ENCODE measurements at places on chromosomes 4 and X. TPM values are rescaled to one million over a fixed set of nuclear protein-coding genes. Genes with fewer than 3 reads are reported as not detected.
A peak's percentile ranks its signal among the peaks of the same experiment; 100 is the strongest.

DNA sequence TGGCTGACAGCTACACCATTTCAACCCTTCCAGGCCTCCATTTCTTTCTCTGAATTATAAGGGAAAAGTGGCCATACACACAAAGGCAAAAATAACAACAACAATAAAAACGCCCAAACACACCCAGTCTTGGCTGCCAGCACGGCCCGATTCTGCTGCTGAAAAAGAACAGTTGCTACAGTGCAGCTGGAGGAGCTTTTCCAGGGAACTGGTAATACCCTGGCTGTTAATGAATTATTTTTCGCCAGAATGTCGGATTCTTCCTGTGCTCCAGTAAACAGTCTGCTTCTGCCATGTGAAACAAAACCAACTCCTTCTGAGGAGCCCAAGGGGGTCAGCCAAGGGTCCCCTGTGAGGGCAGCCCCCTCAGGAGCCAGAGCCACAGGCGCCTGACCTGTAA is 6.6 kb downstream of the RAI2 start:
- H3K4me1 ChIP-seq = no peaks in the 10 kb centered on the region
- no peaks in the 10 kb centered on the region for H3K36me3 ChIP-seq

DNA sequence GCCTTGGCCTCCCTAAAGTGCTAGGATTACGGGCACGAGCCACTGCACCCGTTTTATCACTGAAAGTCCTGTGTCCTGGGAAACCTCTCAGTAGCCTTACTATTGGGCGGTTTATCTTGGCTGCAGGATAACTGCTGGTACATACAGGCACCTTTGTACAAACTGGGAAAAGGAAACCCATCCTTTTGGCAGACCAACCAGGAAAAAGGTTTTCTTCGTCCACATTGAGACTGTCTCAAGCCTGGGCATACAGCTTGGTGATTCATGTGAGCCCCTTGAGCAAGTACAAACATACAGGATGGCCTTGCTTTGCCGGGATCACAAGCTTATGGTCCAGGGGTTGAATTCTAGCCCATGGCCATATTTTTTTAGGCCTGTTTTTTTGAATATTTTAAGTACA is 32.8 kb downstream of the RWDD4 start:
- no peak for DNase-seq
- no peaks in the 10 kb centered on the region for H3K4me1 ChIP-seq
- no peak overlapping the region for H3K4me3 ChIP-seq

GRCh38 chrX:55451626-55451989 is 319 bp upstream of the MAGEH1 start:
- no peaks in the 10 kb centered on the region for H3K27me3 ChIP-seq
- no peak for DNase-seq
- H3K27ac ChIP-seq = peak overlapping the region; percentile 68
- no peaks in the 10 kb centered on the region for H3K4me1 ChIP-seq
- no peaks in the 10 kb centered on the region for H3K36me3 ChIP-seq

DNA sequence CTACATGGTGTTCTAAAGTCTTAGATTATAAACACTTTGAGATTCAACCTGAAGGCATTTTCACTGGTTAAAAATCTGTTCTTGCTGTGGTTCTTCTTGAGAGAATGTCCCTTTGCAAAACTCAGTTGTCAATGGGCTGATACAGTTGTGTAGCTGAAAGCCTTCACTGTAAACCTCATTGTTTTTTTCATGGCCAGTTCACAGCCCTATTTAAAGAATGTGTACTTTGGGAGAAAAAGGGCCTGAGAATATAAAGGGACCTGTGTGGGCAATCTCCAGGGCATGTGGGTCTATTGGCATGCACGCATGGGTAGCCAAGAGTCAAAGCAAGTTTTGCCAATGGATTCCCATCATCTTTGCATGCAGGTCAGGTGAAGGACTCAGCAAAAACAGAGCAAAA is 7.8 kb upstream of the MAP7D3 start:
- DNase-seq = no peak
- no peaks in the 10 kb centered on the region for H3K27me3 ChIP-seq

VSIG4 gene
- total RNA-seq = 5.7 TPM

DNA sequence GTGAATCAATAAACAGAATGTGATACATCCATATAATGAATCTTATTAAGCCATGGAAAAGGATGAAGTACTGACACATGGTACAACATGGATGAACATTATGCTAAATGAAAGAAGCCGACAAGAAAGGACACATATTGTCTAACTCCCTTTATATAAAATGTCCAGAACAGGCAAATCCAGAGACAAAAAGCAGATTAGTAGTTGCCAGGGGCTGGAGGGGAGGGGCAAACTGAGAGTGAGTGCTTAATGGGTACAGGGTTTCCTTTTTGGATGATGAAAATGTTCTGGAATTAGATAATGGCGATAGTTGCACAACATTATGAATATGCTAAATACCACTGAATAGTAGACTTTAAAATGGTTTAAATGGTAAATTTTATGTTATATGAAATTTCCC is 17.4 kb downstream of the ADGRG4 start:
- H3K27me3 ChIP-seq = no peaks in the 10 kb centered on the region
- DNase-seq = no peak
- no peak overlapping the region for H3K27ac ChIP-seq

- H3K36me3 ChIP-seq = no peaks in the 10 kb centered on the region
- DNase-seq = no peak
- no peak overlapping the region for H3K27ac ChIP-seq
- no peak overlapping the region for H3K4me3 ChIP-seq
- no peaks in the 10 kb centered on the region for H3K27me3 ChIP-seq
- no peaks in the 10 kb centered on the region for H3K4me1 ChIP-seq
Observed at GRCh38 chrX:118802857-118803256, 20.8 kb upstream of the ZCCHC12 start.

DNA sequence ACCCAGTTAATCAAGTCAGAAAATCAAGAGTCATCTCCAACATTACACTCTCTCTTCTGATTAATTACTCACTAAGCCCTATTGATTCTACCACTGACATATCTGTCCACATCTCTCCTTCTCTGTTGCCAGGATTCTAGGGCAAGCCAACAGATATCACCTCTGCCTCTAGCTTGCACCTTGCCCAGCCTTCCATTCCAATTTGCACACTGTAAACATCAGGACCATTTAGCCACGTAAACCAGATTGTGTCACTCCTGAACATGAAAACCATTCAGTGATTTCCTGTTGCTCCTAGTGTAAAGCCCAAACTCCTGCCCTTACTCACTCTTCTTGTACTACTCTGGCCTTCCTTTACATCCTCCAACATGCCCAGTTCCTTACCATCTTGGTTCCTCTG is 68.0 kb upstream of the PLS3 start:
- no peaks in the 10 kb centered on the region for H3K4me1 ChIP-seq
- no peak overlapping the region for H3K4me3 ChIP-seq
- H3K27ac ChIP-seq = no peak overlapping the region

FAM9C gene
- not detected for total RNA-seq

TBCK gene
- total RNA-seq = 33.9 TPM

DNA sequence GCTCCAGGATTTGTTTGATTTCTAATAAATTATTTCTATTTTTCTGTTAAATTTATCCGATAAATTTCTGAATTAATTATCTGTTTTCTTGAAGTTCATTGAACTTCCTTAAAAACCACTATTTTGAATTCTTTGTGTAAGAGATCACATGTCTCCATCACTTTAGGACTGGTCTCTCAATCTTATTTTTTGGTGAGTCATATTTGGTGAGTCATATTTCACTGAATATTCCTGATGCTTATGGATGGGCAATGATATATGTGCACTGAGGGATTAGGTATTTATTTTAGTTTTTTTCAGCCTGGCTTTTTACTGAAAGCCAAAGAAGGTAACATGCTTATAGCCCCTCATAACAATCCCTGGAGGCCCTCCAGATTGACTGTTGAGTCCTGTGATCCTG is 48.5 kb upstream of the IL15 start:
- H3K27ac ChIP-seq = no peak overlapping the region
- H3K4me1 ChIP-seq = no peaks in the 10 kb centered on the region
- DNase-seq = no peak
- no peaks in the 10 kb centered on the region for H3K36me3 ChIP-seq
- no peak overlapping the region for H3K4me3 ChIP-seq

- no peaks in the 10 kb centered on the region for H3K4me1 ChIP-seq
- no peaks in the 10 kb centered on the region for H3K27me3 ChIP-seq
- DNase-seq = no peak
- no peak overlapping the region for H3K27ac ChIP-seq
Observed at GRCh38 chrX:27890611-27891010, 82.8 kb downstream of the MAGEB10 start.

AASDH gene
- total RNA-seq = 7.4 TPM

DNA sequence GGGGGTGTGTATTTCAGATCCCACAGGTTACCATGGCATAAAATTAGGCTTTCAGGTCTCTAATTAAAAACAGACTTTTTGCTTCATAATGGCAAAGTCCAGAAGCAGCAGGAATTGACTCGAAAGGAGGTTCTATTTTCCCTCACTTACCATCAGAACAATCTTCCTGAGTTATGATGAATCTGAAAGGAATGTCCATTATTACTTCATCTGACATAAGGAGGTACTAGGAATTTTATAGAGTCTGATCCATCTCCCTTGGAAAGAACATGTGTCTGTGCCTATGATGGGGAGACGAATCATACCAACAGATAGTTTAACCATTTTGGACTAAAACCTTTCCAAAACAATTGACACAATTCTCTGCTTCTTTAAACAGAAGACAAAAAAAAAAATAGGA is 206.3 kb upstream of the FGF13 start:
- no peak overlapping the region for H3K27ac ChIP-seq
- no peaks in the 10 kb centered on the region for H3K4me1 ChIP-seq
- no peak for DNase-seq

DNA sequence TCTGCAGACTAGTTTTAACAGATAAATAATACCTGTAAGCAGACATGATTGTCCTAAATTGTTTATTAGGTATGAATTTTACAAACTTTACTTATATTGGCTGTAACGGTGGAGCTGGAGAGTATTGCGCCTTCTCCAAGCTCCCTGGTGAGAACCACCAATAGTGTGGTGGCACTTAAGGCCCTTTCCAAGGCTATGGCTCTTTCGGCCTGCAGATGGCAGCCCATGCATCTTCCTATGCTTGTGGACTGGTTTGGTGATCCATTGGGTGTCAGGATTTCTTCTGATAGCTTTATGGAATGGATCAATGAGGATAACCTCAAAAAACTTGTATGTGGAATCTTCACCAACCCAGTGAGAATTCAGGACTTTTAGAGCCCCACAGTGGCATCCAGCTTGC is 7.8 kb downstream of the LARP1B start:
- peaks cover 6% of the 10 kb centered on the region for H3K4me1 ChIP-seq
- H3K36me3 ChIP-seq = no peaks in the 10 kb centered on the region
- H3K27ac ChIP-seq = no peak overlapping the region
- DNase-seq = no peak
- H3K4me3 ChIP-seq = no peak overlapping the region

GRCh38 chr4:11585506-11585905 is 156.8 kb upstream of the HS3ST1 start:
- peak; percentile 49 for DNase-seq
- no peak overlapping the region for H3K27ac ChIP-seq
- no peak overlapping the region for H3K4me3 ChIP-seq
- no peaks in the 10 kb centered on the region for H3K36me3 ChIP-seq

TRIML1 gene
- not detected for total RNA-seq

- no peak overlapping the region for H3K4me3 ChIP-seq
- DNase-seq = no peak
- no peaks in the 10 kb centered on the region for H3K36me3 ChIP-seq
- H3K27ac ChIP-seq = no peak overlapping the region
- H3K4me1 ChIP-seq = no peaks in the 10 kb centered on the region
Observed at GRCh38 chr4:135249024-135249423, 1047.4 kb upstream of the PABPC4L start.

BOD1L1 gene
- 24.7 TPM for total RNA-seq

GPM6B gene
- 2.7 TPM for total RNA-seq

ARMCX4 gene
- 4.1 TPM for total RNA-seq

DNA sequence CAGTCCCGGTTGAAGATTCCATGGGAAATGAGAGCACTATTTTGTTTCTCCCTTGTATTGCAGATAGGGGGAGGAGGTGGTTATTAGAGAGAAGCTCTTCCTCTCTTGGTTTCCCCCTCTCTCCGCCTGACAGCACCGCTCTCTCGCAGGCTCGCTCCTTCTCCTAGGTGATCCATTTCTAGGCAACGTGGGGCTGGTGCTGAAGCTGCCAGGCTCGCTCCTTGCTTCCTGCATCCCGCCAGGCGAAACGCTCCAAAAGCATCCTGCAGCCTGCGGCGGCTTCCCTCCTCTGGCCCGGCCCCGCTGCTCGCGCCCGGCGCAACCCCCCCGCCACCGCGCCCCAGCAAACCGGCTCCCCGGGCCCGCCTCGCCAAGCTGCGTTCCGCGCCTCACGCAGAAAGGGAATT is at the start of gene GRID2:
Gene GRID2, plus strand, starts transcription at position 346 of the 407 bp plus-strand sequence.
- H3K27ac ChIP-seq = no peak within 1 kb of the TSS
- no peaks in the 10 kb centered on the region for H3K4me1 ChIP-seq
- H3K27me3 ChIP-seq = peaks cover 38% of the 10 kb centered on the region
- no peaks in the 10 kb centered on the region for H3K36me3 ChIP-seq
- DNase-seq = no peak
- no peak within 1 kb of the TSS for H3K4me3 ChIP-seq

KIAA1210 gene
- not detected for total RNA-seq

GRCh38 chr4:189912170-189912569 is 28.5 kb upstream of the FRG1 start:
- no peaks in the 10 kb centered on the region for H3K27me3 ChIP-seq
- no peaks in the 10 kb centered on the region for H3K36me3 ChIP-seq
- H3K4me3 ChIP-seq = no peak overlapping the region

HDAC8 gene
- total RNA-seq = 23.0 TPM

DNA sequence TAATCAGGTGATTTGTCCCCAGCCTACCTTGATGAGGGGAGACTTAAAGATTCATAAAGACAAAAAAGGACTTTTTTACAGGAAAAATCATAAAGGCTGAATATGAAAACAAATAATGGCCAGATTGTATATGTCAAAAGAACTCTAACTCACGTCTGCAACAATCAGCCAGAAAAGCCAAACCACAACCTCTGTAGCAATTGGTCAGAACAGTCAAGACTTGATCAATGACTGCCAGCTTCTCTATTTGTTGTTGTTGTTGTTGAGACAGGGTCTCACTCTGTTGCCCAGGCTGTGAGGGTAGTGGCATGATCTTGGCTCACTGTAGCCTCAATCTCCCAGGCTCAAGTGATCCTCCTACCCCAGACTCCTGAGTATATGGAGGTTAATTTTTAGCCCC is 35.9 kb upstream of the PPA2 start:
- no peak for DNase-seq
- no peaks in the 10 kb centered on the region for H3K4me1 ChIP-seq
- no peaks in the 10 kb centered on the region for H3K36me3 ChIP-seq
- H3K4me3 ChIP-seq = no peak overlapping the region
- H3K27me3 ChIP-seq = no peaks in the 10 kb centered on the region
